ENCODE measurements at places on chromosomes 12 and 14.

DNA sequence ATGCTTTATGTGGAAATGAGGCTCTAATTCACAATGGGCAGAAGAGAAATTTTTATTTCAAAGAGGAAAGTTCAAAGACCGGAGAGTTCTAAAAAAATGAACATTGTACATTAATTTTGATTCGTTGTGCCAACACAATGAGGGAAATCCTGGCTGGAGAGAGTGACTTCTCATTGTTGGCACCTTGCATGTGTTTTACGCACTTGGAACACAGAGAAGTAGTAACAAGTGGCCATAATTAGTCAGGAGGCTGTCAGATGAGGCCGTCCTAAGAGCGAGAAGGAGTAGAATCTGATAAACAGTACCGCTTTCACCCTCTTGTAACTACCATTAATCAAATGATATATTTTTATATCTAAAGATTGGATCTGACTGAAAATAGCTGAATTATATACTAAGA is 6.9 kb downstream of the LMO3 start:
- DNase-seq, result no peak

GRCh38 chr12:20523658-20524057 is 155.3 kb downstream of the PDE3A start:
- no peak for DNase-seq

DNA sequence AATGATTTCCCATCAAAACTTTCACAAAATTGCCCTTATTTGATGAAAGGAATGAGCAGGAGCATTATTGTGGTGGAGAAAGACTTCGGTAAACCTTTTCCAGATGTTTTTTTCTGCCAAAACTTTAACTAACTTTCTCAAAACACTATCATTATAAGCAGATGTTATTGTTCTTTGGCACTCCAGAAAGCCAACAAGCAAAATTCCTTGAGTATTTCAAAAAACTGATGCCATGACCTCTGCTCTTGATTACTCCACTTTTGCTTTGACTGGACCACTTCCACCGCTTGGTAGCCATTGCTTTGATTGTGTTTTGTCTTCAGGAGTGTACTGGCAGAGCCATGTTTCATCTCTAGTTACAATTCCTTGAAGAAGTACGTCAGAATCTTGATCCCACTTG is 29.7 kb upstream of the RAB21 start:
- DNase-seq, result no peak

- DNase-seq, result no peak
Observed at GRCh38 chr12:52344111-52344510, 22.9 kb upstream of the KRT83 start.

DNA sequence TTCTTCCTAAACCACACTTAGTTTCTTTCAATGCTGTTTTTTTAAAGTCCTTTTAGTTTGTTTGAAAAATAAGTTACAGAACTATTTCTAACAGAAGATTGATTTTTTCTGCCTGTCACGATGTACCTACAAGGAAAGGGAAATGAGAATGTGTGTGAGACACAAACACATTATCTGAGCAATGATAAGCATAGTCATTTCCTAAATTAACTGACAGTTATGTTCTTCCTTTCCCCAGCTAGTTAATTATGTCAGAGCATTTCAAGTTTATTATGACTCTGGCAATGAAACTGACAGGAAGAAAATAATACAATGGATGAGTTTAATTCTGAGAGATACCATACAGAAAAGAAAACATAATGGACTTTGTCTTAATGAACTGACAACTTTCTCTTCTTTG is 21.3 kb upstream of the LDHB start:
- DNase-seq, result no peak

DNA sequence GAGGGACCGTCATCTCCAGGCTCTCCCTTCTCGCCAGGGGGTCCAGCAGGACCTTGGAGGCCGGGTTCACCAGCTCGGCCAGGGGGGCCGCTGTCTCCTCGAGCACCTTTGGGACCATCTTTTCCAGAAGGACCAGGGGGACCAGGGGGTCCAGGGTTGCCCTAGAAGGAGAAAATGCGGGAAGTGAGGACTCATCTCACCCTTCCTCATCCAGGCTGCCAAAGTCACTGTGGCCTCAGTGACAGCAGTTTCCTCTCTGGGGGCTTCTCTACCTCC is 15.1 kb downstream of the TMEM106C start:
- DNase-seq, result no peak

DNA sequence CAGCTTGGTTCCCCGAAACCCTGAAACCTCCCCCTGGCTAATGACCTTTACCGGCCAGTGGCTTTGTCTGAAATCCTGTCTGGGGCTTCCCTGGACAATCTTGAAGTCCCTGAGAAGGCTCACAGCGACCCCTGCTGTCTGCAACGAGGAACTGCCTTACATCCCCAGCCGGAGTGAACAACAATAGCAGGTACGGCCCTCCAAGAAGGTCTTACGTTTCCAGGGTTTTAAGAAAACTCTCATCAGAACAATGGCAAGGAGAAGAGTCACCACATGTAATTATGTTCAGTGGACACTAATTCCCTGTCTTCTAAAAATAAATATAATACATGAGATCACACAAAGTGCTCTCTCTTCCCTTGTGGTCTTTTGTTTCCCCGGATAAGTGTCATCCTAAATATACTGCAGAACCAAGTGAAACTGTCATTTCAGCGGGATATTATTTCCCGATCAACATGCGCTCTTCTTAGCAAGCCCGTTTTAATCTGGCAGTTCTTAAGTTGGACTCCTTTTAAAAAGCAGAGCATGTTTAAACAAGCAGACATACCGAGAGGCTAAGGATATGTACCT is 53.3 kb downstream of the RBM19 start:
- DNase-seq, result peak; percentile 10

GRCh38 chr12:131413471-131413870 is 297.4 kb upstream of the SFSWAP start:
- DNase-seq, result no peak

DNA sequence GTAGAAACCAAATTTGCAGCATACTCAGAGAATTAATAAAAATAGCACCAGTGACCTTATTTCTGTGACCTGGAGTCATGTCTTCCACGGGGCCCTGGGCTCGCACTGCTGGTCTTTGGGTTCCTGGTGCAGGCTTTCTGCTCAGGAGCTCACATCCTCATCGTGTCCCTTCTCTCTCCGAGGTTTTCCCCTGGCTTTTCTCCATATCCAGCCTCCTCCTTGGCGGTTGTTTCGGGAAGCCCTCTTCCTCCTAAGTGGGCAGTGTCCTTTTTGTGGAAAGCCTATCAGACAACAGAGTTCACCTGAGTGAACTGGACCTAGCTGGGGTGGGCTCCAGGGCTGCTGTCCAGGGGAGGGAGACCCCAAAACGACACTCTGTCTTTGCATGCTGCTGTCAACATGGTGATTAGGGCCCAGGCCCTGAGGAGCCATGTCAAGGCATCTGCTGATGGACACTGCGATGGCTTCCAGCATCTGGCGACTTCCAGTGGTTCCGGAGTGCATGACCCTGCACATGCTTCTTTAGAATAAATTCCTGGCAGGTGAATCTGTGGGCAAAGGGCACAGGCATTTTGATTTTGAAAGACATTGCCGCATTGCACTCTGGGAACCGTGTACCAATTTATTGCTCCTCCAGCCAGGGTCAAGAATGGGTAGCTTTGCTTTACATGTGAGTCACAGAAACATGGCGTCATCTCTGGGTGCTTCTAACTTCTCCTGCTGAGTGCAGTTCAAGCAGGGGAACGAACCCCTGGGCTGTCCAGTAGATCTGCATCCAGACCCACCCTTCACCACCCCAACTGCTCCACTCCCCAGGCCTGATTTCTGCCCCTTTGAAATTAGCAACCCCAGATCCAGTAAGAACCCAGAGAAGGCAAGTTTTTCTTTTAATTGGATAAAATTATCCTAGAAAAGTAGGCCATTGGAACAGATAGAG is 136.8 kb downstream of the ADGRD1 start:
- no peak for DNase-seq

DNA sequence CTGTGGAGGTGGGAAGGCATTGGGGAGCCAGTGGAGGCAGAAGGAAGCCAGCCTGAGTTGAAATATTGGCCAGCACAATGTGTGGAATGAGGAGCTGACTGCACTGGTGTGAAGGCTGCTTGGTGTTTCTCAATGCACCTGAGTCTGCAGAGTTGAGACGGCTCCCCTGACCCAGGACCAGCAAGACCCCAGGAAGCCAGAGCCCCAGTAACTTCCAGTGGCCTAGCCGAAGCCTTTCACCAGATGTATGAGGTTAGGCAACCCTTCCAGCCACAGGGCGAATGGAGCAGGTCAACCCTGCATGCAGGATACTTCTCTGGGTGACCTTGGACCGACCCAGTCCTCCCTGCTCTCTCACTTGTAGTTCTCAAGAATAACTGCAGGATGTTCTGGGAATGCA is 12.9 kb upstream of the KRT73 start:
- DNase-seq, result no peak

DNA sequence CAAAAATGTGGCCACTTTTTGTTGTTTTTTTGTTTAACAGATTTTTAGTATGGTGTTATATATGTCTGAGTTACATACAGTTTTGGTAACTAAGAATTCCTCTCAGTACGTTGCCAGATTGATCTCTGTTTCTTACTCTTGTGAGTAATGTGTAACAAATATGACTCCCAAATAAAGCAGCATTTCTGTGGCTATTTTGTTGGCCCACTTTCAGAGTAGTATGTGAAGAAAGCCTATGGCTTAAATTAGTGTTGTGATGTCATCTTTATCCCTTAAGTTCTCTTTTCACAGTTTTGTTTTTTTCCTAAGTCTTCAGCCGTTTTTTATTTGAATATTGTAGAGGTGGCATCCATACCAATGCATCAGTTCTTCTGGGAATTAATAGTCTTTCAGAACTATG is 10.7 kb downstream of the PCNX4 start:
- DNase-seq, result no peak

DNA sequence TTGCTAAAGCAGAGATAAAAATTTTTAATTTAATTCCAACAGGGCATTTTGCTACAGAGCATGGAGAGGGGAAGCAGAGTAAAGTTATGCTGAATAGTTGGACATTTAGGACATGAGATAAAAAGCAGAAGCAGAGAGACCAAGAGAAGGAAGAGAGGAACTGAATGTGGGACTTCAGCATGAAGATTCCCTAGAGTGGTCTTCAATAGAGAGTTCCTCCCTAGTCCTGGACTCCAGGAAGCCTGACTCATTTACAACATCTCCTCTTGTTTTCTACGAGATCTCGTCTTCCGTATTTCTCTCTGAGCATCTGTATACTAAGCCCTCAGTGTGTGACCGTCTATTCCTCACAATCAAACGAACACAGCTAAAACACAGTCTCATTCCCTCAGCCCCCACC is 35.2 kb upstream of the IFT81 start:
- DNase-seq, result no peak

DNA sequence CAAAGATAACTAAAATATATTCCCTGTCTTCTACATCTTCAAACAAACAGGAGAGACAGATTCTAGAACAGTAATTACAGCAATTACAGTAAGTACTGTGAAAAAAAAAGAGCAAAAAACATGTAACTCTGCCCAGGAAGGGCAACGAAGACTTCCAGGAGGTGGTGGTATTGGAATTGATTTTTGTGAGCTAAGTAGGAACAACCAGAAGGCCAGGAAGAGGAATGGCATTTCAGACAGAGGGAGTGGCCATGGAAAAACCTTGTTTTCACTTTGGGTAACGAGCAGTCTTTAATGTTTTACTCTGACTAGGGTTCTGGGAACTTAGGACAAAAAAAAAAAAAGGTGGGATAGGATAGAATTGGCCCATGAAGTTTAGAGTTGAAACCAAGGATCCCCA is 196.3 kb upstream of the PLEKHG7 start:
- no peak for DNase-seq

- no peak for DNase-seq
Observed at GRCh38 chr14:96861568-96862310, 64.6 kb downstream of the VRK1 start.

DNA sequence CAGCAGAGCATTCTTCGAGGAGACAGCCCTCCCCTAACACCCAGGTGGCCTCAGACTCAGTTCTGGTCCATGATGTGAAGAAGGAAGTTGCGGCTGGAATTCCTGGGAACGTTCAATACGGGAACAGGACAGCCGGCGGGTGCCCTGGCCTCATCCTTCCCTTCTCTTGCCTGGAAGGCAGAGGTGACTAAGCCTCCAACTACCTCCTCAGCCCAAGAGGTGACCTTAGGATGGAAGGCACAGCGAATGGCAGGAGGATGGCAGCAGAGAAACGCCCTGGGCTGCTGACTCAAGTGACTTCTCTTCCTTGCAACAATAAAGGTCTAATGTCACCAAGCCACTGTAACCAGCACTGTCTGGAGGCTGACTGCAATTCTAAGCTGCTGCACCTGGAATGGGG is 36.1 kb downstream of the DHX37 start:
- DNase-seq, result no peak

DNA sequence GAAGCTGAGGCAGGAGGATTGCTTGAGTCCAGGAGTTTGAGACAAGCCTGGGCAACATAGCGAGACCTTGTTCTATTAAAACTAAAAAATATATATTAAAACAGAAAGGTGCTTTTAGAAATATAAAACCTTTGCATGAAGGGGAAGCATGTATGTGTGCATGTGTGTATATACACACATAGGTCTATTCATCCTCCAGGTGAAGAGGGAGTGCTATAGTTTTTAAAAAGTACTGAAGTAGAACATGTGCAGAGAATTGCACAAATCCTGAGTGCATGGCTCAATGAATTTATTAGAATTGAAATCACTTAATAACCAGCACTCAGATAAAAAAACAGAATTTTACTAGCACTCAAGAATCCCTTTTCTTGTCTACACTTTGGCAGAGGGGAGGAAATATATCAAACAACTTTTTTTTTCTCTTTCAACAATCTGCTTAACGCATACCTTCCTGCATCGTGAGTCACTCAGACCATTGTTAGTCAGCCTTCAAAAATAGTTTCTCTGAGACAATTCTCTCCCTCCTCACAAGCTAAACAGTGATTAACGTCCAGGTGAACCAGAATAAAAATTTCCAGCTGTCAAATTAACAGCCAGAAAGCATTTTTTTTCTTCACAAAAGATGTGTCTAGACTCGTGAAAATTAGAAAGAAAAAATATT is 17.7 kb upstream of the NEDD1 start:
- DNase-seq, result no peak

All from stimulated activated CD4-positive, alpha-beta T cell treated with anti-CD3 and anti-CD28 coated beads, Interleukin-15, amount 100 ng/mL, for 1 hour (primary cell).